ENCODE measurements at places on chromosomes 11 and 22.
A peak's percentile ranks its signal among the peaks of the same experiment; 100 is the strongest.

GRCh38 chr22:25199731-25200520 is at the start of gene CRYBB3:
Gene CRYBB3 (plus strand): TSS chr22:25199858. CDS start chr22:25201397, 1,539 bp downstream.
- DNase-seq, result no peak

GRCh38 chr11:62201376-62201775 is 7.1 kb upstream of the SCGB2A1 start:
- DNase-seq, result no peak

DNA sequence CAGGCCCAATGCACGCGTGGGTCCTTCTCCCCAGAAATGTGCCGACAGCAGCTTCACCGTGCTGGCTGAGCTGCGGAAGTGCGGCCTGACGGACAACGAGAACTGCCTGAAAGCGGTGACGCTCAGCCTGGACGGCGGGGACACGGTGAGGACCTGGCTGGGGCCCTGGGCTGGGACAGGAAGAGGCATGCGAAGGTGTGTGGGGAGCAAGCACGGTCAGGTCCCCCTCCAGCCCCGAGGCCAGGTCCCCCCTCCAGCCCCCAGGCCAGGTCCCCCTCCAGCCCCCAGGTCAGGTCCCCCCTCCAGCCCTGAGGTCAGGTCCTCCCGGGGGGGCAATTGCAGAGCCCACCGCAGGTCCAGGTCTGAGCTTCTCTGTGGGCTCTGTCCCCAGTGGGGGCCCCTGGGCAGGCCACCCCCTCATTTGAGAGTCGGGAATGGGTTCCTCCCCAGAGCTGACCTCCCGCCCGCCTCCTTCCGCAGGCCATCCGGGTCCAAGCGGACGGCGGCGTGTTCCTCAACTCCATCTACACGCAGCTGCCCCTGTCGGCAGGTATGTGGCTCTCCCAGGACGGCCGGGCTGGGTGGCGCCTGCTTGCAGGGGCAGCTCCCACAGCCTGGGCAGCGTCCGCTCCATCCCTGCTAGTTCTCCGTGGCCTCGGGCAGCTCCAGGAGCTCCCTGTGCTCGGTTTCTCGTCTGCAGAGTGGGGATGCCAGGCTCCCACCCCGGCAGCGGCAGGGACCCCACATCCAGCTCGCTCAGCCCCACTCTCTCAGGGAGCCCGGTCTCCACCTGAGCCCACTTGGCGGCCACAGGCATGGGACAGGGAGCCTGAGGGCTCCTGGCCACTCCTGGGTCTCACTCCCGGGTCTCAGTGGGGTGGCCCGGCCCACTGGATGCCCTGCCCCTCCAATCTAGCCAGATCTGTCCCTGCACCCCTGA is 7.9 kb downstream of the MUC5B start:
- no peak for DNase-seq

GRCh38 chr22:42509548-42509947 is 10.0 kb downstream of the RRP7A start:
- no peak for DNase-seq

- peak; percentile 37 for DNase-seq
Observed at GRCh38 chr11:48109046-48109666, 107.5 kb upstream of the OR4B1 start.

DNA sequence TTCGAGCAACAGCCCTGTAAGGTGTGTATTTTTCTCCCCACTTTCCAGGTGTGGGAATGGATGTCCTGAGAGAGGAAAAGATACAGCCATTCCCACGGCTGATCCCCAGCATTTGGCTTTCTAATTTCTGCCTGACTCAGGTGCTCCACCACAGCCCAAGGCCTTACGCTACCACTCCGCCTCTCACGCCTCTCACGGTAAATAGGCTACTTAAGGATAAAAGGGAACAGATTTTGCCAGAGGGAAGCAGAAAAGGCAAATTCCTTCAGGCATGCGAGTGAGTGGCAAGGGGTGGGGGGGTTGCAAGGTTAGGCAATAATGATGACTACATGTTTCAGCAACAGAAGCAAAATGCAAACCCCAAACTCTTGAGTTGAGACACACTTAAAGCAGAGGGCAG is 9.2 kb downstream of the PVALB start:
- no peak for DNase-seq

Data from HCT116 (cell line).